GM10248 (cell line): ENCODE measurements at places on chromosomes 6 and 20.

- no peak for DNase-seq
Observed at GRCh38 chr6:105774247-105774646, 311.9 kb upstream of the PRDM1 start.

DNA sequence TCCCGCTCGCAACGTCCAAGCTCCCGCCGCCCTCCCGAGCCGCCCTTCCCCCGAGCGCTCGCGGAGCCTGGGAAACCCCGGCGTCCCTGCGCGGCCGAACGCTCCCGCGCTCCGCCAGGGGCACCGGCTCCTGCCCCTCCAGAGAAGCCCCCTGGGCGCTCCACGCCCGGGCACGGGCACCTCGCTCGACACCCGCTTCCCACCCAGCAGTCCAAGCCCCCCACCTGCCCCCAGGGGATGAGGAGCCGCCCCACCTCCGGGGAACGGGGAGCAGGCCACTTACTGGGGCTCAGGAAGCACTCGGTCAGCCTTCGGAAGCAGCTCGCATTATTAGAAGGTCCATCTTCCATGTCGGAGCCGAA is 1.4 kb downstream of the PDE10A start:
- DNase-seq, result no peak

- peak; percentile 72 for DNase-seq
Observed at GRCh38 chr6:37653933-37654565, 43.6 kb downstream of the MDGA1 start.

DNA sequence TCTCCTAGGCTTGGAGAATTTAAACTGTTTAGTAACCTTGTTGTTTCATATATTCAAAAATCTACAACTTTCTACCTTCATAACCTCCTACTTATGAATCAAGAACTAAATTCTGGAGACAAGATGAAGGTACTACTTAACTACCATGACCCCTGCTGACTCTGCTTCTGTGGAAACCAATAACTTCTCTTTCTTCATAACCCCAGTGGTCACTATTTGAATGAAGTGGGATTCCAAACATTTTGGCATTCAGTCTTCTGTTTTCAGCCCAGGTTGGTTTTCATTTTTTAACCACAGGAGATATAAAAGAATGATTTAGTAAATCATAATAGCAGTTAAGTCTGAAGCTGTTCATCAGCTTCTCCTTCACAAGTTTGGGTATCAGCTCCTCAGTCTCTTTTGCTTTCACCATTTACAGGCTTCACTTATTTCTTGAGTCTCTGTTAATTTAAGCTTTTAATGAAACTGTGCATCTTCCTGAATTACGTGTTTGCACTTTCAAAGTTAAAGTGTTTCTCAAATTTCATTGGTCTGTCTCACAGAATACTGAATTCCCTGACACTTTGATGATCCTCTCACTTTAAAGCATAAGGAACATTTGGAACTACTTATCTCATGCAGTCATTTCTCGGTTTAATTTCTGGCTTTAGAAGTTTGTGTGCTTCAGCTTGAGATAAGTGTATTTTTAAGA is 9.5 kb downstream of the SENP6 start:
- DNase-seq, result no peak

GRCh38 chr6:26306232-26306631 is 58.8 kb upstream of the BTN3A2 start:
- DNase-seq, result no peak

GRCh38 chr6:1995636-1996035 is 249.8 kb downstream of the GMDS start:
- DNase-seq, result no peak

GRCh38 chr20:48171626-48172356 is 386.5 kb upstream of the SULF2 start:
- no peak for DNase-seq

DNA sequence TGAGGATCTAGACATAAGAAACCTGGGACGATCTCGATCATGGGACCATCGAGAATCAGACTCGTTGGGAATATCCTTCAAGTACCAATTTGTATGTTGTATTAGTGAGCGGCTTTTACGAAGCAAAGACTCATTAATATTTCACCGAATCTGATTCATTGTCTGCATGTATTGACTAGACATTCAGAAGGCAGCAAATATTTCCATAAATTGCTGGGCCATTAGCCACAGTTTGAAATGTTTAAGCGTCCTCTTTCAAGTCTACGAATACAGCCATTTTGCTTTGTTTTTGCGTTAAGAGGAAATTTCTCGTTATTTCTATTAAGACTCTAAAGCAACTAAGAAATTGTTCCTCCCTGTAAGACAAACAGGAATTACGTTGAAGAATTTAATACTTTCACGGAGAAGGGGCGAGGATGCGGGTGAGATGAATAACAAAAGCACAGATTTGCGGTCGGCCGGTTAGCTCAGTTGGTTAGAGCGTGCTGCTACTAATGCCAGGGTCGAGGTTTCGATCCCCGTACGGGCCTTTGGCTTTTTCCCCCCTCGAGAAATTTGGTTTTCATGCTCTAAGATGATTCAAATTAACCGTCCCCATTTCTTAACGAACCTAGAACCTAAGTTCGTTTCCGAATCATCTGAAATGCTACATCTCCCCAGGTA is 18.5 kb downstream of the POM121L2 start:
- DNase-seq, result no peak

DNA sequence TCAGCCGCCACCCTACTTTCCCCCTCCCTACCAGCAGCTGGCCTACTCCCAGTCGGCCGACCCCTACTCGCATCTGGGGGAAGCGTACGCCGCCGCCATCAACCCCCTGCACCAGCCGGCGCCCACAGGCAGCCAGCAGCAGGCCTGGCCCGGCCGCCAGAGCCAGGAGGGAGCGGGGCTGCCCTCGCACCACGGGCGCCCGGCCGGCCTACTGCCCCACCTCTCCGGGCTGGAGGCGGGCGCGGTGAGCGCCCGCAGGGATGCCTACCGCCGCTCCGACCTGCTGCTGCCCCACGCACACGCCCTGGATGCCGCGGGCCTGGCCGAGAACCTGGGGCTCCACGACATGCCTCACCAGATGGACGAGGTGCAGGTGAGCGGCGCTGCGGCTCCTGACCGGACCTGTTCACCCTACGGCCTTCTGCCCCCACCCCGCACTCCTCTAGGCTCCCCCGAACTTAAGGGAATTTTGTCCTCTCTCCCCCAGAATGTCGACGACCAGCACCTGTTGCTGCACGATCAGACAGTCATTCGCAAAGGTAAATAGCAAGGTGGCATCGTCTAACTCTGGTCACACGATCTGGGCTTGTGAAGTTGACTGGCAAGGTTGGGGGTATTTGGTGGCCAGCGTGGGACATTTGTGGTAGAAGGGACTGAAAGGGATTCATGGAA is 2.3 kb downstream of the TFAP2C start:
- DNase-seq, result no peak

GRCh38 chr20:43977962-43978361 is 63.3 kb downstream of the TOX2 start:
- no peak for DNase-seq

GRCh38 chr20:48585061-48585870 is 242.5 kb downstream of the PREX1 start:
- DNase-seq, result no peak

DNA sequence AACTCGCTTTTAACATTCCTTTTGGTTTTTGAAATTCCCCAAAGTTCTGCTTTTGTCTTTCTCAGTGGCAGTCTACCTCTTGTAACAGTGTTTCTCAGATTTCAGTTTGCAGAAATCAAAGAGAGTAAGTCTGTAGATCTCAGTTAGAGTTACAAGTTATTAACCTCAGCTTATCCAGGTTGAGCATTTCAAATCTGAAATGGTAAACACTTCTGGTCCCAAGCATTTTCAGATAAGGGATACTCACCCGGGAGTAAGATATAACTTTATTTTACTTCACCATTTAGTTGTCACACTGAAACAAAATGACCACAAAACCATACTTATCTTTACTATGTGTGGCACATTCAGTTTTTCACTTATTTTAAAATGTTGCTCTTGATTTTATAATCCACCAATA is 9.8 kb downstream of the ZNF292 start:
- DNase-seq, result no peak

DNA sequence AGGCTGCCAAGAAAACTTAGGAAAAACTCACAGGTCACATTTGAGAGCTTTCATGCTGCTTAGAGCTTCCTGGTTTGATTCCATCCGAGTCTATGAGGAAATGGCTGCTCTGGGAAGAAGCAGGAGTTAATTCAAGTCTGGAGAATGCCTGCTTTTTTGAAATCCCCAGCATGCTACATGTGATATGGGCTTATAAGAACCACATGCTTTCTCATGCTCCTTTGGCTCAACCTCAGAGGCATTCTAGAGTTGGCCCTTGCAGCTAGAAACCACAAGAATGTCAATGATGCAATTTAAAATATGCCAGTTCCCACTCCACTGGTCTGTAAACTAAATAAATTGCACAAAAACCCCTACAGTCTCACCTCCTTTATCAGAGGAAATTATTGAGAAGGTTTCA is 142.9 kb upstream of the OLIG3 start:
- DNase-seq, result no peak

DNA sequence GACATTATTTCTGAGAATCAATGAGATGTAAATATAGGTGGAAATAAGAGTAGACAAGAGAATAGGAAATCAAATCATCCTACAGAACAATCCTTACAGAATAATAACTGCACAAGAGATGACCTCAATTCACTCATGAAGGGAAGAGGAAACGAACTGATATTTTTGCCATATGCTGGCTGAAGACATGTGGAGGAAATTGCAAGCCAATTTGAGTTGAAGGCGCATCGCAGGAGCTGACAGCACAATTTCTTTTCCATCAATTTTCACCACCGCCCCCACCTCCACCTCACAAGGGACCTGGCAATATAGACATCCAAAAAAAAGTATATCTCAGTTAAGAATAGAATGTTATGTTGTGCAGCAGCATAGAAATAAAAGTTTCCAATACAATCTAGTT is 20.3 kb downstream of the CITED2 start:
- no peak for DNase-seq

GRCh38 chr20:21102603-21103311 is 3.4 kb downstream of the LINC00237 start:
- DNase-seq, result peak; percentile 55

GRCh38 chr20:37714978-37715672 is 21.3 kb downstream of the CTNNBL1 start:
- no peak for DNase-seq

GRCh38 chr6:29426654-29427053 is 11.9 kb downstream of the OR12D1 start:
- DNase-seq, result no peak

DNA sequence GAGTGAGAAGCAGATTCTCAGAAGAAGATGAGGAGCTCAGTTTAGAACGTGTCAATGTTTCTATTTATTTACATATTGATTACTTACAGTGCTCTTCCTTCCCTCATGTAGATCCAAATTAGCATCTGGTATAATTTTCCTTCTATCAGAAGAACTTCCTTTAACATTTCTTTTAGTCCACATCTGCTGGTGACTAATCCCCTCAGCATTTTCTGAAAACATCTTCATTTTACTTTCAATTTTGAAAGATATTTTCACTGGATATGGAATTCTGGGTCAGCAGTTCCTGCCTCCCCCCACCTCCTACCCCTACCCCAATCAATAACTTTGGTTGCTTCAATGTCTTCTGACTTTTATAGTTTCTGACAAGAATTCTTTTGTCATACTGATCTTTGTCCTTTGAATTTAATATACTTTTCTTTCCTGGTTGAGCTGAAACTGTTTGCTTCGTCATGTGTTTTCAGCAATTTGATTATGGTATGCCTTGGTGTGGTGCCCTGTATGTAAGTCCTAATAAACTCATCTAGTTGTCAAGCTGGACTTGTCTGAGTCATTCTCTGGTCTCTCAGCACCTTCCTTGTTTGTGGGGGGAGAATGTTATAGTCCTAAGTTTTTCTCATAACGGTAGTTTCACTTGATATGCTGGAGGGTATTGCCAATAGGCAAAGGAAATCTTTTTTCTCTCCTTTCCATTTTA is 57.0 kb downstream of the SMPDL3A start:
- DNase-seq, result no peak

DNA sequence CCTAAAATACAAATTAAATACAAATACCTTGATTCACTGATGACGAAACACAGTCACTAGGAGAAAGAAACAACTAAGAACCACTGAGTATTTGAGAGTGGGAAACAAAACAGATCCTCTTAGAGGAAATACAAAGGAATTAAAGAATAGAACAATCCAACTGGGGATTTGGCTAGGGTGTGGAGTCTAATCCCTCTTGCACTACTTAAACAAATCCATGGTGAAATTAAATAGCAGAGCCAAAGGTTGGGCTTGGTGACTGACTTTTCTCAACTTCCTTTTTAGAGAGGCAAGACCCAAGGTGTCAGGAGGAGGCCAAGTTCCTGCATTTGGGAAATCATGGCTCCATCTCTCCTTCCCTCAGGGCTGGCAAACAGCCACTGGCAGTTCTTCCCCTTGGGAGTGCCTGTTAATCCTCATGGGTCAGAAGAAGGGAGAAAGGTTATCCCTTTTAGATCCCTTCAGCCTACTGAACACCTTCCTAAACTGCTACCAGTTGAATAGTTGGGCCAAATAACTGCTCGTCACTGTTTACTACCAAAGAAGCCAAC is 101.2 kb upstream of the TRAF3IP2 start:
- DNase-seq, result no peak

GRCh38 chr6:91140449-91140848 is 553.6 kb upstream of the MAP3K7 start:
- DNase-seq, result no peak

- no peak for DNase-seq
Observed at GRCh38 chr6:121515630-121516265, 80.3 kb downstream of the GJA1 start.

DNA sequence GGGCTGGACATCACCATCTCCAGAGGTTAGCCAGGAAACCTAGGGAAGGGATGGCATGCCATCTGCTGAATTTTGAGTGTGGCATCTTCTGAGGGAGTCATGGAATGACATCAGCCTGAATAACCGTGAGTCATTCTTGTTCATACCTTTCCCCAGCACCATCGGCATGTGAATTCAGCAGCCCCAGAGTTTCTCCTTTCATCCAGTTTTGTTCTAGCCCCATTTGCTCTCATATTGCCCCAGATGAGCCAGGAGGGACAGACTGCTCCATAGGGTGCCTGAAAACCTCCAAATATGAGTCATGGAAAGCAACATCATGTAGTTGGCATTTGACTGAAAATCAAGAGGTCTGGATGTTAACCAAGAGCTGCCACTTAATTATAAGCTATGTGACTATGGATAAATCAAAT is 219.2 kb upstream of the SGK1 start:
- DNase-seq, result no peak

DNA sequence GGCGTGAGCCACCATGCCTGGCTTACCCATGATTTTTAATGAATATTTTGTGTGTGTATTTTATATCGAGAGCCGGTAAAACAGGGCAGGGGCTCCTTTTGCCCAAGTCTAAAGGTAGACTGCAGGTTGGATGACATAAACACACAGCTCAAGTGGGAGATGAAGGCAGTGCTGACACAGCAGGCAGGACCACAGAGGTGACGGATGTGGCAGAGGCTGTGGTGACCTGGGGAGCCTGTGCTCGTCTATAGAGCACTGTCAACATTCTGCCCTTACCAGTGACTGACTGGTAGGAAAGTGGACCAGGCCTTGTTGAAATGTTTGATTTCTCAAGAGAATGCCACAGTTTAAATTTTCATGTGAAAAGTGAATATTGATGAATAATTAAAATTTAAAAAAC is 137.5 kb downstream of the ZFP64 start:
- no peak for DNase-seq
